ENCODE measurements at places on chromosomes 13 and 19.

- DNase-seq: no peak
These were observed 699 bp downstream of the MEGF8 start for GRCh38 chr19:42325896-42326771.

- DNase-seq: peak; percentile 63
These were observed 170.0 kb upstream of the KL start for GRCh38 chr13:32845952-32846950.

GRCh38 chr19:16626796-16627192 lies 1.2 kb downstream of the MED26 start:
- no peak for DNase-seq

DNA sequence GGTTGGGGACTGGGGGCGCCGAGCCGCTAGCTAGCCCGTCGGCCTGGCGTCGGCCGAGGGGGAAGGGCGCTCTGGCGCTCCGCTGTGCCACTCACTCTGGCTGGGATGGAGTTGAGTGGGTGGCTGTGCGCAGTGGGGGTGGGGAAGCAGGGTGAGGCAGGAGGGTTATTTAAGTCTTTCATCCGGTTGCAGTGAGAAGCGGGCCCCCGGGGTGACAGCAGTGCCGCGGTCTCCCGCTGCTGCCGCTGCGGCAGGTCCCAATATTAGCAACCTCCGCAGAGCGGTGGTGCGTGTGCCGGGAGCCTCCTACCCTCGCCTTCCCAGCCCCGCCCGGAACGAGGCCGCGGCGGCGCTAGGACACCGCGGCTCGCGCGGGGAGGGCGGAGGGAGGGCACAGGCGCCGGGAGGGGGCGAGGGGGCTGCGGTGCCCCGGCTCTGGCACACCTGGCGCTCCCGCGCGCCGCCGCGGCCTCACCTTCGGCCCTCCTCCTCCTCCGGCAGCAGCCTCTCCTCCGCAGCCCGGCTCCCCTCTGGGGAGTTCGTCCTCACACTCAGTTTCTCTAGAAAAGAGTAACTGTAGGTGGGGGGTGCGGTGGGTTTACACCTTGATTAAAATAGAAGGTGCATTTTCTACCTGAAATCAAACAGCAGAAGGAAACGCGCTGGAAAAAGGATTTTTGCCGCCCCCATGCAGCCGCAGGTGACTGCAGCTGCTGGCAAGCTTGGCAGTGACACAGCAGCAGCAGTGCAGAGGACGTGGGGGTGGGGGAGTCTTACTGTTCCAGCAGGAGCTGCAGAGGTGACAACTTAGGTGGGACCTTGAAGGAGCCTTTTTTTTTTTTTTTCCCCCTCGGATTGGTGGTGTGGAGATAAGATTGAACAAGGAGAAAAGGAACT lies 4.5 kb downstream of the FGF9 start:
- DNase-seq: no peak

DNA sequence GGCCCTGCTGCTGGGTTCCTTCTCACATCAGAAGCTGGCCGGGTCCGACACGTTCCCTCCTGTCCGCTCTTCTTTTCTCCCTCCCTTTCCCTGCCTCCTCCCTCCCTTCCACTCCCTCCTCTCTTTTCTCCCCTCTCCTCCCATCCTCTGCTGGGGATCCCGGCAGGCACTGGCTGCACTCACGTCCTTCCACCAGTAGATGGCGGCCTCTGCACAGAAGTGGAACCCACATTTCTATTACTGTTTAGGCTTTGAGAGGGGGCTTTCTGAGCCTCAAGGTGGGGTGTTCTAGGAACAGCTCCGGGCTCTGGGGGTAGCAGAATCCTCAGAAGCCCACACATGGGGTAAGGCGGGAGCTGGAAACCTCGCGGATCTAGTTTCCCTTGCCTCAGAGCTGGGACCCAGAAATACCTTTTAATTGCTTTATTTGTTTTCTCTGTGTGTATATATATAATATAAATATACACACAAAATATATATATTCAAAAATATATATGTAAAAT lies 294.2 kb downstream of the ZNF536 start:
- DNase-seq: peak; percentile 34

DNA sequence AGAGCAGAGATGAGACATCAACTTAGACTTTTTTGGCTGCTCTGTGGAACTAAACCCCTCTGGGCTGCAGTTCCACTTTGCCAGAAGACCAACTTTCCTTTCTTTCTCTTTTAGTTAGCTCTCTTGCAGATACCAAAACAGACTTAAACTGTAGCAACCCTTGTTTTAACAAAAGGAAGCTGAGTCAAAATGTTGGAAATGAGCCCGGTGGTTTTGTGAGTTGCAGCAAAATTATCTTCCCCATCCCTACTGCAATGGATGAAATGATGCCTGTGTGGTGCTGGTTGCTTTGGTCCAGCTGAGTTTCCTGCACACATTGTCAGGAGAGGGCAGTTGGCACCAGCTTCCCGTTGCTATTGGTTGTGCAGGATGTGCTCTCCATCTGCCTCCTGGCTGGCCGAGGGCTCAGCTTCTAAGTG lies 115.3 kb downstream of the LRCH1 start:
- no peak for DNase-seq

DNA sequence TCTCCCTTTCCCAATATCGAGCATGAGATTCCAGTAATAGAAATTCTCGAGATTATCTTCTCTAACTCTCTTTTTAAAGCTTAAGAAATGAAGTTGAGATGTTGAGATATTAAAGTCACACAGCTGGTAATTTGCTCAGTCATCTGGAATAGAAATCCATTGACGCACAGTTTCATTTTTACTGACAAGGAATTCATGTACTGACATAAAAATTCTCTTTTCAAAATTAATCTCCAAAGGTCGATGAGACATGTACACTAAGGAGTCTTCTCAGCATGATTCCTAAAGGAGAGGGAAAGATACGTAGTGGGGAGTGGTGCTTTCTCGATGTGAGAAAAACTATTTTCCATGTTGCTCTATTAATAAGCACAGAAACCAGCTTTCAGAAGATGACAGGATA lies 1639.5 kb upstream of the MIR17HG start:
- DNase-seq: no peak

DNA sequence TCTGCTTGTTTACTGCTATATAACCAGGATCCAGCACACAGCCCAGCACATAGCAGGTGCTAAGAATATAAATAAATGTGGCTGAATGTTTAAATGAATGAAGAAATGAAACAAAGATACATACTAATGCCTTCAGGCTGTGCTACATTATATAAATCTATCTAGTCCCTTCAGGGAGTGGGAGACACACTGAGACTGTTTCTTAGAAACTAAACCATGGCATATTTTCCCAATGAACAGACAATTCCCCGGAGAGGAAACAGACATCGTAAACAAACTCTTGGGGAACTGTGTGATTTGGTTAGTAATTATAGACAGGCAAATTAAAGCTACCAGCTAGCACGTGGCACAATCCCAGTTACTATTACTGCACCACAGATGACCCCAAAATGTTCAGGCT lies 9.7 kb upstream of the FEM1A start:
- DNase-seq: no peak

DNA sequence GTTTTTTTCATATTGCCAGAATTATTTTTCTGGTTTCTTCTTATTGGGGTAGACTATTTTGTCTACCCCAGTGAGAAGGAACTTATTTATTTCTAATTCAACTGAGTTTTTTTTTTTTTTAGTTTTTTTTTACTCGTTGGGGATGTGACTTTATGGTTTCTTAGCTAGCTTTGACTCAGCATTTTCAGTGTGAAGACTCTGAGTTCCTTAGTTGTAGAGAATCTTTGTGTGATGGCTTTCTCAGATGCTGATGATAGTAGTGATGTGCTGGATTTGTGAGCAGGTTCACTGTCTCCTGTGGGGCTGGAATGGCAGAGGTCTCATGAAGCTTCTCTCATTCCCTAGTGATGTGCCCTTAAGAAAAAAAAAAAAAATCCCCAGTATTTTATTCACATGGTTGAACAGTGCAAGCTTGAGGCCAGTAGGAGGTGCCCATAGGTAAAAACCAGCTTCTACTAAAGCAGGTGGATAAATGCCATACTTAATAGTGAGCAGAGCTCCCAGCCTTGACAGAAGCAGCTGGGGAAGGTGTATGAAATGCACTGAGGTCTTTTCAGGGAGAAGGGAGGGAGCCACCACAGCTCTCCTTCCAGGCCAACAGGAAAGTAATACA lies 106.2 kb upstream of the KLF5 start:
- no peak for DNase-seq

DNA sequence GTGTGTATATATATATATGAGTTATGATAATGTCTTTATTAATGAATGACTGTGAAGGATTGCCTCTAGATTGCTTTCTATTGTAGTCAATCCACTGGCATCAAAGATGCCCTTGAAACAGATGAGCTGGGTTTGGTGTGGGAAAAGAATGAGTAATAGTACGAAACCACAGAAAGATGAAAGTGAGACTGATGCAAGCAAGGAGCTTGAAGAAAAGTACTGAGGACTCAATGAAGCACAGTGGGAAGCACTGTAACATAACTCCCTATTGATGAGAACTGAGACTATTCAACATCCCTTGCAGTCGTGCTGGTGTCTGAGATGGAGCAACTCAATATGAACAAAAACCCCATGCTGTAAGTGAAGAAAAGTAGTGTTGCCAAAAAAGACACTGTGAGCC lies 1794.2 kb downstream of the SLITRK5 start:
- no peak for DNase-seq

DNA sequence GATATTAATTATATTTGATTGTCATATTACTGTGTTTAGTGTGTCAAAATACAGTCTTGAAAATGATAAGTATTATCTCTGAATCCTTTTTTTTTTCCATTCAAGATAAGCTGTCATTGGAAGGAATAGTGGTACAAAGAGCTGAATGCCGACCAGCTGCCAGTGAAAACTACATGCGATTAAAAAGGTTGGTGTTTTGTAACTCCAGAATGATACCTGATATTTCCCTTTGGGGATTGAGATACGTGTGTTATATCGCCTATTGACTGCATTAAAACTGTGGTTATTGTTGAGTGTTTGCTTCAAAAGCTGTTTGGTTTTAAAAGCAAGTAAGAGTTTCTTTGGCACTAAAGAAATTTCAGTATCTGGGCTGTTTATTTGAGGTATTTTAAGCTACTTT lies 6.5 kb upstream of the KCTD4 start:
- no peak for DNase-seq

DNA sequence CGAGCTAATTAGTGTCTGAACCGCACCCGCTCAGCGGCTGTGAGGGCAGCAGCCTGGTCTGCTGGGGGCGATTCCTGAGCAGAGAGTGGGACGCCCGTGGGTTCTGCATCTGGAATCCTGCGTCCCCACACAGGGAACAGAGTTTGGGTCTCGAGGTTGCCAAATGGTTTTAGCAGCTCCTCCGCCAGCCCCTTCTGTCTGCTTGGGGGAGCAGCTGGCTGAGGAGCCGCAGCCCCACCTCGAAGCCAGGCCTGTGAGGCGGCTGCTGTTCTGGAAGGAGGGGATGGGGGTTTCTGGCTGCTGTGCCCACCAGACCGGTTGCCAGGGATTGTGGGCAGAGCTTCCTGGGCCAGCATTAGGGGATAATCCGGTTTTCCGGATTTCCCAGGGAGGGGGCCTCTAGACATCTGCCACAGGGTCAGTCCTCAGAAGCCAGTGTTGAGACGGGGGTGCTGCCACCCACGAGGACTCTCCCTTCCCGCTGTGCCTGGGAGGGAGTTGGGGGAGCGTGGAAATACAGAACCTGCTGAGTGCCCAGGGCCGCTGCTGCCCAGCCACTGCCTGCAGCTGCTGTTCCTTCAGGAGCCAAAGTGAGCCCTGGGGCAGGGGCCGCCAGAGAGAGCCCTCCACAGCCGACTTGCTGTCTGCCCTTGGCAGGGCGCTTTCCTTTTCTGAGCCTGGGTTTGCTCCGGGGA lies 2.0 kb downstream of the CDC34 start:
- DNase-seq: no peak

DNA sequence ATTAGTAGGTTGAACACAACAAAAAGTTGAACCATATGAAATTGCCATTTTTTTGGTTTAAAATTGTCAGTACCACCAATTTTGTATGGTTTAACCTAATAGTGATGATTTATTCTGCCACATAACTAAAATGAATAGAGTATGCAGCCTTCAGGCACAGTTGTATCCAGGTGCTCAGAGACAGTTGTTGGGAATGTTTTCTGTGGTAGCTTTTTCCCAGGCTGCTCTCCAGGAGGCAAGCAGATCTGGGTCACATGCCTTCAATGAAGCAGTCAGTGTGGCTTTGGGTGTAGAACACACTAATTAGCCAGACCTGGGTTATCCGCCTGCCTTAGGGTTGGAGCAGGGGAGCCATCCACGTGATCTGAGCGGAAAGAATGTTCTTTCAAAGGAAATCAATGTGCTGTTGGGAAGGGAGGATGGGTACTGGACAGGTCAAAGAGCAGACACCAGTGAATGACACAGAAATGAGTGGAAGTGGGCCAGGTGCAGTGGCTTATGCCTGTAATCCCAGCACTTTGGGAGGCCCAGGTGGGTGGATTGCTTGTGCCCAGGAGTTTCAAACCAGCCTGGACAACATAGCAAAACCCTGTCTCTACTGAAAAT lies 28.6 kb downstream of the MARK4 start:
- no peak for DNase-seq

- peak; percentile 11 for DNase-seq
These were observed 9.7 kb downstream of the INAFM1 start for GRCh38 chr19:47284324-47284899.

All from caudate nucleus (tissue), 63 donors.